ENCODE measurements at places on chromosomes 12 and 14.

DNA sequence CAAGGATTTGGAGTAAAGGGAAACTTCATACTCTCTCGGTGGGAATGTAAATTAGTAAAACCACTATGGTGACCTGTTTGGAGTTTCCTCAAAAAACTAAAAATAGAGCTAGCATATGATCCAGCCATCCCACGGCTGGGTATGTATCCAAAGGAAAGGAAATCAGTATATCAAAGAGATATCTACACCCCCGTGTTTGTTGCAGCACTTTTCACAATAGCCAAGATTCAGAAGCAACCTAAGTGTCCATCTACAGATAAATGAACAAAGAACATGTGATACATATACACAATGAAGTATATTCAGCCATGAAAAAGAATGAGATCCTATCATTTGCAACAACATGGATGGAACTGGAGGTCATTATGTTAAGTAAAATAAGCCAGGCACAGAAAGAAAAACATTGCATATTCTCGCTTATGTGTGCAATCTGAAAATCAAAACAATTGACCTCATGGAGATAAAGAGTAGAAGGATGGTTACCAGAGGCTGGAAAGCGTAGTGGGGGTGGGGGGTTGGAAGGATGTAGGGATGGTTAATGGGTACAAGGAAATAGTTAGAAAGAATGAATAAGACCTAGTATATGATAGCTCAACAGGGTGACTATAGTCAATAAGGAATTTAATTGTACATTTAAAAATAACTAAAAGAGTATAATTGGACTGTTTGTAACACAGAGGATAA, 468.0 kb downstream of the BCAT1 start:
- no peak for DNase-seq

GRCh38 chr12:54708826-54709225, 60.7 kb upstream of the DCD start:
- DNase-seq = no peak

GRCh38 chr14:101135796-101136742, 232.5 kb upstream of the RTL1 start:
- no peak for DNase-seq

DNA sequence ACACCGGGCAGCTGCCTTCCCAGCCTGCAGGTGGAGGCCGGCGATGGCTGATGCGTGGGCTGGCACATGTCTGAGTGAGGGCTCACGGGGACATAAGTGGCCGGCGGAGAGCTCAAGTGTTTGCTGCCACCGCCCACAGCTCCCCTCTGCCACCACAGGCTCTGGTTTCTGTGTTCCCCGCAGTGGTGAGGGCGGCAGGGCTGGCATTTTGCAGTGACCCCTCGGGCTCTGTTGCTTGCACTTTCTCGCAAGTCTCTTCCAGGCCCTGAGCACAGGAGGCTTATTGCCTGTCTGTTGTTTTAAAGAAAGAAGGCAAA, 271.0 kb upstream of the RTL1 start:
- no peak for DNase-seq
